ENCODE measurements at places on chromosomes 4 and X. TPM values are rescaled to one million over a fixed set of nuclear protein-coding genes. Genes with fewer than 3 reads are reported as not detected.

The ZFYVE28 gene
- total RNA-seq: 14.1 TPM

The PTPN13 gene
- total RNA-seq: 49.6 TPM

The LRCH2 gene
- total RNA-seq: 3.9 TPM

GRCh38 chr4:94488670-94489069, 36.9 kb downstream of the PDLIM5 start:
- H3K4me3 ChIP-seq: no peak overlapping the region
- H3K4me1 ChIP-seq: no peaks in the 10 kb centered on the region
- H3K36me3 ChIP-seq: no peaks in the 10 kb centered on the region
- H3K27ac ChIP-seq: peak overlapping the region; percentile 51
- no peak for DNase-seq

DNA sequence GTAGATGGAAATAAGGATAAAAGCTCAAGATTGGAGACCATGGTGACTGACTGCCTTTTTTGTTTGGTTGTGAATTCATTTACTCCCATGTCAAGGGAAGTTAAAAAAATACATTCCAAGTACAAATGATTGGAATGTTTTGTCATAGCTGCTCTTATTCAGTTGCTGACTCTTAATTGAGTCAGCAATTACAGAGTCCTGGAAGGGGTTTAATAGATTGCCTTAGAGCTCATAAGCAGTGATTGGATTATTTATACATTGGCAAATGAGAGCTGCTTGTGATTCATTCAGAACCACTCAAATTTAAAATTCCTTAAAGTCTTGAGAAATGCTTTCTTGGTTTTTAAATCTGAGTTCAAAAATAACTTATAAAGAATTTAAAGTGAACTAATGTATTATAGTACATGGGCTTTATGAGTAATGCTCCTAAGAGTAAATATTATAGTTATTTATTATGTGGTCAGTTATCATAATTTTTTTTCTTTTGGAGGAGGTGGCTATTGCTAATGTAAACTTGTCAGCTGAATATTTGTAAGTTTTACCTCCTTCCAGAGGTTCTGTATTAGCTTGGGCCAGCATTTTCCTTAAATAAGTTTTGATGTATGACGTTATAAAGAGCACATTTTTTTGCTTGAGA, 13.6 kb downstream of the JADE1 start:
- no peak overlapping the region for H3K4me3 ChIP-seq
- H3K36me3 ChIP-seq: no peaks in the 10 kb centered on the region
- H3K4me1 ChIP-seq: no peaks in the 10 kb centered on the region
- no peaks in the 10 kb centered on the region for H3K27me3 ChIP-seq
- H3K27ac ChIP-seq: no peak overlapping the region

DNA sequence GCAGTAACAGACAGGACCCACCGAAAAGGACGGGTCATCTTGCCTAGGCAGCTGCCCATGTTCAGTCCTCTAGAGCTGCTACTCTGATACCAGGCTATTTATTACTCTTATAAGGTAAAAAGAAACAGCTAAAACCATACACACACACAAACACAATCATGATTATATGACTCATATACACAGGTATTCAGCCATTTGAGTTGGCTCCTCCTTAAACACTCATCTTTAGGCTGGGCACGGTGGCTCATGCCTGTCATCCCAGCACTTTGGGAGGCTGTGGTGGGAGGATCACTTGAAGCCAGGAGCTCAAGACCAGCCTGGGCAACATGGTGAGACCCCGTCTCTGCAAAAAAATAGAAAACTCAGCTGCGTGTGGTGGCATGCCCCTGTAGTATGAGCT, 76.6 kb downstream of the F11 start:
- no peak for DNase-seq
- H3K4me1 ChIP-seq: no peaks in the 10 kb centered on the region
- no peak overlapping the region for H3K27ac ChIP-seq
- H3K36me3 ChIP-seq: no peaks in the 10 kb centered on the region
- H3K4me3 ChIP-seq: no peak overlapping the region

- no peaks in the 10 kb centered on the region for H3K27me3 ChIP-seq
- no peaks in the 10 kb centered on the region for H3K36me3 ChIP-seq
- H3K4me1 ChIP-seq: peaks cover 7% of the 10 kb centered on the region
- H3K27ac ChIP-seq: peak overlapping the region; percentile 92
- H3K4me3 ChIP-seq: peak overlapping the region; percentile 73
These were observed 1.2 kb upstream of the TADA2B start for GRCh38 chr4:7041801-7042502.

DNA sequence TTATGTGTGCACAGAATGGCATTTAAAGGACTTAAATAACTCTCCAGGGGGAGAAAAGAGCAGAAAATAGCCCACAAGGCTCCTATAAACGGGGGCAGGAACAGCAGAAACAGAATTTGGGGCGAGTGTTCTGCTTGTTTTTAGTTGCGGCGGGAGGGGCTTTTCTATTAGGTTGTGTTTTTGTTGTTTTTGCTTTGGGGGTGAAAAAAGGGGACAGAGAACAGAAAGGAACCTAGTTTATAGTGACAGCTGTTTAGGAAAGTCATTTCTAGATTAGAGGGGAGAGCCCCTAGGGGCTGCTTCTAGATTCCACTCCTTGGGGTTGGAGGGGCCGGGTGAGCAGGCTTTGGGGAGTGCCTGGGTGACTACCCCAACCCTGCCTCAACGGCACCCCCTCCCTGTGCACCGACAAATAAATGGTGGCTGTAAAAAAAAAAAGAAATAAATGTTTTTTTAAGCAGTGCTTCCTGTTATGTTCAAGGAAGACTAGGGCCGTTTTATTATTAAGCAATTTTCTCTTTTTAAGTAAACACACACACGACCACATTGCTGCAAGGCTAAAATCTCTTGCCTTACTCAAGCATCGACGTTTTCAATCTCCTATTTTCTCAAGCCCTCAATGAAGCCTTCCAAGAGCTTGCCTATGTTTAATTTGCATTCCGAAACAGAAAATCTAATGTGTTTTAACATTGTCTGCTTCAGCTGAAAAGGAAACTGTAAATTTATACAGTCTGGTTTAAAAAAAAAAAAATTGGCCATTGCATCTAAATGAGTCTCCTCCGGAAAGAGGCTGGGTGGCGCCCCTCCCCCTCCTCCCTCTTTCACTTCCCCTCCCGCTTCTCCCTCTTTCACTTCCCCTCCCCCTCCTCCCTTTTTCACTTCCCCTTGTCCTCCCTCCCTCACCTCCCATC, 123.3 kb upstream of the TBL1X start:
- no peaks in the 10 kb centered on the region for H3K27me3 ChIP-seq
- peak overlapping the region; percentile 68 for H3K27ac ChIP-seq
- H3K4me1 ChIP-seq: no peaks in the 10 kb centered on the region
- no peak for DNase-seq
- no peaks in the 10 kb centered on the region for H3K36me3 ChIP-seq

DNA sequence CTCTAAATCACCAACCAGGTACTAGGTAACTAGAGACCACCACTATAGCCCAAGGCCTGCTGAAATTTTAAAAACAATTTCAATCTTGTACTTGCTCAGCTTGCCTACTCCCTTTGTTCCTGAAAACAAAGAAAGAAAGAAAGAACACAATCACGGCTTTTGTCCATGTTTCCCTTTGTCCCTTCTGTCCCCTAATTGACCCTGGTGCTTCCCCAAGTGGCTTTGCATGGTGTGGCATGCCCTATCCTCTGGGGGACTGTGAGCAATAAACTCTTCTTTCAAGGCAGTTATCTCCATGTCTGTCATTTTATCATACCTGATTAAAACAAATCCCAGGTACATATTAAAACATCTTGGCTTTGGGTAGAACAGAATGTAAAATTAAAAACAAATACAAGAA, 94.8 kb downstream of the ARSJ start:
- no peak overlapping the region for H3K4me3 ChIP-seq
- DNase-seq: no peak
- H3K27ac ChIP-seq: no peak overlapping the region
- H3K27me3 ChIP-seq: no peaks in the 10 kb centered on the region
- H3K36me3 ChIP-seq: no peaks in the 10 kb centered on the region

DNA sequence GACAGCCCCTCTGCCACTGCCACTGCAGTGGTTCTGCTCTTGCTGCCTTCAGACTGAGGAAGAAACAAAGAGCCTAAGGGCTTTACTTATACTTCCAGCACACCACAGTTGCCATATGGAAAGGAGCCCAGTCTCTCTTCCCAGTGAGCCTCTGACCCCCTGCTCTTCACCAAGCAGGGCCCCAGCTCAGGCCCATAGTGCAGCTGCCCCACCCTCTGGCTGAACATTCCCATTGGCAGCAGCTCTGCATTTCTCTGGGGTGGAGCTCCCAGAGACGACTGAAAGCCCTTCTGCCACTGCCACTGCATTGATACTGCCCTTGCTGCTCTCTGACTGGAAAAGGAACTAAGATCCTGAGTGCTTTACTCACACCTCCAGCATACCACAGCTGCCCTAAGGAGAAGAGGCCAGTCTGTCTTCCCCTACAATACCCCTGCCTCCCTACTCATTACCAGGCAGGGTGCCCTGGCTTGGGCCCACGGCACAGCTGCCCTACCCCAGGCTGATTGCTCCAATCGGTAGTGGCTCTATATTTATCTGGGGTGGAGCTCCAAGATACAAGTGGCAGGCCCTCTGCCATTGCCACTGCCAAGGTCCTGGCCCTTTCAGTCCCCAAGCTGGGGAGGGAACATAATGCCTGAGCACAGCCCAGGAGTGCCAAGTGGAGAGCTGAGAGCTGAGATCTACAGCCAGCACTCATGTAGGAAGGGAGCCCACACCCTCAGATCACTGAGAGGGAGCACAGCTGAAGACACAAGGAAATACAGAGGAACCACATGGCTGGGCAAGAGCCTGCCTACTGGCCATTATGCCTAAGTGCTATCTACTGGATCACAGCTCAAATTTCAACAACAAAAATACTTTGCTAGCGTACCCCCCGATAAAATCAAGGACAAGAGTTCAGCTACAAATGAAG, 36.0 kb downstream of the AWAT2 start:
- no peaks in the 10 kb centered on the region for H3K27me3 ChIP-seq
- no peak overlapping the region for H3K27ac ChIP-seq
- no peak overlapping the region for H3K4me3 ChIP-seq
- no peaks in the 10 kb centered on the region for H3K36me3 ChIP-seq
- no peak for DNase-seq

DNA sequence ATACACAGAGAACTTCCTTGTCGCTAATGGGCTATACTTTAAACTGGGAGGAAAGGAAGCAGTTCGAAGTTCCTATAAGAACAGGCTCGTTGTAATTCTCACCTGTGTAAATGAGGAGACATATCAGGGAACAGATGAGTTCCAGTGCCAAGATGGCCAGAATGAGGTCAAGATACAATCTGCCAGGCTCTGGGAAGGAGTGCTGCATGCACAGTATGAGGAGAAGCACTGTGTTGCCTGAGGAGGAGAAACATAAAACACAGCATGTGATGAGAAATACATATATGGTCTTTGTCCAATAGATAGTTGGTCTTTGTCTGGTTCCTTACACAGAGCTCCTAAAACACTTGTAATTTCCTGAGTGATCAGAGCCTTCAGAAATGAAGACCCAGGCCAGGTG, 24.3 kb downstream of the TMEM192 start:
- H3K27me3 ChIP-seq: no peaks in the 10 kb centered on the region
- no peak overlapping the region for H3K27ac ChIP-seq
- H3K36me3 ChIP-seq: no peaks in the 10 kb centered on the region
- H3K4me3 ChIP-seq: no peak overlapping the region
